ENCODE measurements at places on chromosomes 1 and 21.

- DNase-seq = no peak
Observed at GRCh38 chr21:33644383-33645074, 2.2 kb downstream of the ITSN1 start.

DNA sequence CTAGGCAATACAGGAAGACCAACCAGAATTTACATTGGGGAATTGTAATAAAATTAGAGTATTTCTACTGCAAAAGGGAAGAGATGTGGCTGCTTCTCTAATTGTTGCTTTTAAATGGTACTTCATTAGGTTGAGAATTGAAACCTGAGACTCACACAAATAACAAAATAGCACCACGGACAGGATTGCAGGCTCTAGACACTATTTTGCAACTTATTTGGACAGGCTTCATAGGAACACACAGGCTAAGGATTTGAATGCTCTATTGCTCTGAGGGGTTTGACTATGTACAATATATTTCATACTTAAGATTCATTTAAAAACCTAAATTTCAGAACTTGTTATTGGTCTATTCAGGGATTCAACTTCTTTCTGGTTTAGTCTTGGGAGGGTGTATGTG, 79.6 kb downstream of the ATP1B1 start:
- no peak for DNase-seq

- DNase-seq = peak; percentile 98
Observed at GRCh38 chr1:18929686-18930085, 26.8 kb downstream of the IFFO2 start.

DNA sequence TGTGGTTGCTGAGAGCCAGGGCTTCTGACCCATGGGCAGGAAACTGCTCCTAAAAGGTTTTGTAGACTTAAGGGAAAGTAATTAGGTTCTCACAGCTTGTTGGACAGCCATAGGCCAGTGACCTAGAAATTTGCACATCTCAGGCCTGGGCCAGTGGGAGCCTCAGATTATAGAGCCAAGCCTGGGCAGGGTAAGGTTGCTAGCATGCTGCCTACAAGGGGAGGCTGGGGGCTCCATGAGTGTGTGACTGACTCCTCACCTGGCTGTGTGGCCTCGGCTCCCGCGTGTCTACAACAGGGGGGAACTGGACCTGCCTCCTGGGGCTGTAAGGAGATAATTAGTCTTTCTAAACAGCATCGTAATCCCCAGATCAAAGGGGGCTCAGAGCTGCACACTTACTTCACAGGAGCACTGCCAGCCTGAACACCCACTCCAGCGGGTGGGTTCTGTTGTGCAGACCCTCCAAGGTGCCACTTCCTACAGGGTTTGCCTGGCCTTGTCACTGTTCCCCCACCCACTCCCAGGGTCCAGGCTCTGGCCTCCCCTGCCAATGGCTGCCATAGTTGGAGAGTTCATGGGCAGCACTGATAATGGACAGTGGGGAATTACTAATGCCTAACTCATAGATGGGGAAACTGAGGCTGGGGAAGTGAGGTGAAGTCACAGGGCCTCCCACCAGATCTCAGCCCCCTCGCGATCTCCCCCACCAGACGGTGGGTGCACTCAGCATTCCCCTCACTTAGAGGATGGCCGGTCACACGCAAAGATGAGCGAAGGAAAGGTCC, 230.4 kb upstream of the TMEM51 start:
- no peak for DNase-seq

DNA sequence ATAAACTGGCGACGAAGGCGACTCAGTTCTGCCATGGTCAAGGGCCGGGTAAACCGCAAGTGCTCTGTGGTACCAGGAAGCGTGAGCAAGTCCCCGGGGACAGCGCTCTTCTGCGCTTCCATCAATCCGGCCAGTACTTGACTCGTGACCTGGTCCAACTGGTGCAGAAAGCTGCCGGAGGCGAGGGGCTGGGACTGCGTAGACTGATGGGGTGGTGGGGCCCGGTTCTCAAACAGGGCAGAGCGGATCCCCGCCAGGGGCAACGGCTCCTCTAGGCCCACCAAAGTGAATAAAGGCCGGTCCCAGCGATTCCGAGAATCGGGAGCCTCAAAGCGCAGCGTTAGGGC, 852 bp downstream of the KTI12 start:
- peak; percentile 91 for DNase-seq

- peak; percentile 44 for DNase-seq
Observed at GRCh38 chr1:192053531-192053971, 104.7 kb upstream of the RGS18 start.

All from myocyte (in vitro differentiated cells).